ENCODE measurements at places on chromosomes 1 and 21. TPM values are rescaled to one million over a fixed set of nuclear protein-coding genes. Genes with fewer than 3 reads are reported as not detected.

DNA sequence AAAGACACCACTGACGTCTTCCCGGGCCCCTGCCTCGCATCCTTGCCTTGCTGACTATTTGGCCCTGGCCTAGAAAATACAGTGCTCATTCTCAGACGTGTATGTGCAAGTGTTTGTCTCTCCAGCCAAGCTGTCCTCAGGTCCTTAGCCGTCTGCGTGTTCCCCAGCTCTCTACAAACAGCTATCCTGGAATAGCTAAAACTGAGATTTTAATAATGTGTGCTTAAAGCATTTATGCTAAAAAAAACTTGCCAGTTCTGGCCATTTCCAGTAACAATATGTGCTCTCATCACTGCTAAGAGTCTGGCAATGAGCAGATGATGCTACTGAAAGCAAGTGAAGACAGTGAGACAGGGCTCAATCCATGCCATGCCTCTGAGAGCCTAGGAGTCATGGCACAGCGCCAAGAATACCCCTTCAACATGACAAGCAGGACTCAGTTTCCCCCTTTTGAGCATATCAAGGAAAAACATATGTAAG is 55.7 kb downstream of the IRF2BP2 start:
- DNase-seq: no peak

DNA sequence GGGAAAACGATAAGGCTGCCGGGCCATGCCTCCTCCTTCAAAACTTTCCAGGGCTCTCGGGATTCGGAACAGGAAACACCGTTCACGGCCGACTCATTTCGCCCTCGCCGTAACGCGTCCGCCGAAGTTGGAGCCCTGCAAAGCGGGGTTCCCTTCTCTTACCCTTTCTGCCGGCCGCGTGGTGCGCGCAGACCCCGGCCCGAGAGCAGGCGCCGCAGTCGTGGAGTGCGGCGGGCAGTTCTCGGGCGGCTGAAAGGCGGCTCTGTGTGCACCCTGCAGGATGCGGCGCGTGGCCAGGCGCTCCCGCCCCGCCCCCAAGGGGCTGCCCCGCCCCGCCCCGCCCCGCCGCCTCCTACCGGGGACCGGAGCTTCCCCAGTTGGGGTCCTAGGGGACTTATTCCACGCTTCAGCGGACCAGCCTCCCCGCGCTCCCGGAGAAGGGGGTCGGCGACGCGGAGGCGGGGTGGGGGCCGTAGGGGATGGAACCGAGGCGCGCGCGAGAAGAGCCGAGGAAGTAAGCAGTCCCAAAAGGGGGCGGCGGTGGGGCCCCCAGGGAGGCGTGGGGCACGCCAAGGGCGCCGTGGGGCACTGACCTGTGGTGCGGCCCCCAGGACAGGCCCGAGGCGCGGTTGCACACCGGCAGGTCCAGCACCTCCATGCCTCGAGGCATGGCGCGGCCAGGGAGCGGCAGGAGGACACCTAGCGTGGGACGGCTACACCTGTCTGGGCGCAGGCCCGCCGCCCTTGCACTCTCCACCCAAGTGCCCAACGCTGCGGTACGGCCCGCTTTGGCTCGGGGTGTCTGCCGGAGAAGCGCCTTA is at the start of gene MCOLN2:
TSS of gene MCOLN2 (minus strand) at position 268 of the 821 bp plus-strand sequence. CDS start at position 27, 241 bp downstream.
- DNase-seq: peak; percentile 75

DNA sequence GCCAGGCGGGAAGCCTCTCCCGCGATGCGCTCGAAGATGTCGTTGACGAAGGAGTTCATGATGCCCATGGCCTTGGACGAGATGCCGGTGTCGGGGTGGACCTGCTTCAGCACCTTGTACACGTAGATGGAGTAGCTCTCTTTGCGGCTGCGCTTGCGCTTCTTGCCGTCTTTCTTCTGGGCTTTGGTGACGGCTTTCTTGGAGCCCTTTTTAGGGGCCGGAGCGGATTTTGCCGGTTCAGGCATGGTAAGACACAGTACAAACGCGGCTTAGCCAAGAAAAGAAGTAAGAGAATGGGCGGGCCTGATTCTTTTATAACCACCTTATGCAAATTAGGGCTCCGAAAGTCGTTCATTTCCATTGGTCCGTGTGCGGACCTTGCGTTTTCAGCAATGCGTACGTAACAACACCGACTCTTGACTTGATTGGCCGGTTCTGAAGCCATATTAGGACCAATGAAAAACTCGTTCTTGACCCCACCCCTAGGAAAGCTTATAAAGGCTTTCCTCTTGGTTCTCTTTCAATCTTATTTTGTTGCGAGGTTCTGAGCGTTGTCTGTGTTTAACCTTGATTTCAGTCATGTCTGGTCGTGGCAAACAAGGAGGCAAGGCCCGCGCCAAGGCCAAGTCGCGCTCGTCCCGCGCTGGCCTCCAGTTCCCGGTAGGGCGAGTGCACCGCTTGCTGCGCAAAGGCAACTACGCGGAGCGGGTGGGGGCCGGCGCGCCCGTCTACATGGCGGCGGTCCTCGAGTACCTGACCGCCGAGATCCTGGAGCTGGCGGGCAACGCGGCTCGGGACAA is 12.8 kb upstream of the BOLA1 start:
- peak; percentile 91 for DNase-seq

DNA sequence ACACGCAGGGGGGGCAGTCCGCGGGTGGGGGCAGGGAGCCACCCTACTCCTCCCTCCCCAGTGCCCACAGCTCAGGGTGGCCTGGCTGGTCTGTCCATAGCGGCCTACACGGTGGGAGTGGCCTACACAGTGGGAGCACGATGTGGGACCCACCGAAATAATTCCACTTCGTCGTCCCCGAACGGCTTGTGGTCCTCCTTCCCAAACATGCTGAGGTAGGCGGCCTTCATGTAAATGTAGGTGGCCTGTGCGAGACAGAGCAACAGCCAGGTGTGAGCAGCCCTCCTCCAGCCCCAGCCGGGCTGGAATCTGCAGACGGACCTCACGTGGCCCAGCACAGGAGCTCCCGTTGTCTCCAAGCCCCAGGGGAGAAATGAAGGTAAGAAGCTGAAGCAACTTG is 34.4 kb downstream of the TTC39A start:
- DNase-seq: no peak

DNA sequence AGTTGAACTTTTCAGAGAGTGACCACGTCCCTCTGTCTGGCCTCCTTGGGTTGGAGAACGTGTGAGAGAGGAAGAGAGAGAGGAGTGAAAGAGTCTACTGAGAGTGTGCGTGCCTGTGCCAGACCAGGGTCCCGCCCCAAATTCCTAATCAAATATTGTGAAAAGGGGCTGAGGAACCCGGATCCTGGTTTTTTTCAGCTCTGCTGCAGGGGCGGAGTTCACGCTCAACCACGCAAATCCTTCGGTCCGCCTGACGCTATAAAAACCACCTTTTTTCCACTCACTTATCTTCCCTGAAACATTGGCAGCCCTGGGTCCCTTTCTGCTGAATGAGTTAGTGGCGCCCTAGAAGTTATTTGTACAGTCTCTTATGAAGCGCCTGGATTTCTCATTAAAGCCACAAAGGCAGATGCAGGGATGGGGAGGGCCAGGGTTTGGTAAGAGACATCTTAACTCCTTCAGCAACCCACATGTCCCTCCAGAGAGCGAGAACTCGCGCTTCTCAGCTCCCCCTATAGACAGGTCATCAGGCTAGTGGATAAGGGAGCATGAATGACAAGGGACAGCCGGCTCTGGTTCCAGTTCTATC is at the start of gene FMOD:
TSS of gene FMOD (minus strand) at position 86 of the 589 bp plus-strand sequence. CDS start 2,852 bp downstream, outside the sequence.
- no peak for DNase-seq

DNA sequence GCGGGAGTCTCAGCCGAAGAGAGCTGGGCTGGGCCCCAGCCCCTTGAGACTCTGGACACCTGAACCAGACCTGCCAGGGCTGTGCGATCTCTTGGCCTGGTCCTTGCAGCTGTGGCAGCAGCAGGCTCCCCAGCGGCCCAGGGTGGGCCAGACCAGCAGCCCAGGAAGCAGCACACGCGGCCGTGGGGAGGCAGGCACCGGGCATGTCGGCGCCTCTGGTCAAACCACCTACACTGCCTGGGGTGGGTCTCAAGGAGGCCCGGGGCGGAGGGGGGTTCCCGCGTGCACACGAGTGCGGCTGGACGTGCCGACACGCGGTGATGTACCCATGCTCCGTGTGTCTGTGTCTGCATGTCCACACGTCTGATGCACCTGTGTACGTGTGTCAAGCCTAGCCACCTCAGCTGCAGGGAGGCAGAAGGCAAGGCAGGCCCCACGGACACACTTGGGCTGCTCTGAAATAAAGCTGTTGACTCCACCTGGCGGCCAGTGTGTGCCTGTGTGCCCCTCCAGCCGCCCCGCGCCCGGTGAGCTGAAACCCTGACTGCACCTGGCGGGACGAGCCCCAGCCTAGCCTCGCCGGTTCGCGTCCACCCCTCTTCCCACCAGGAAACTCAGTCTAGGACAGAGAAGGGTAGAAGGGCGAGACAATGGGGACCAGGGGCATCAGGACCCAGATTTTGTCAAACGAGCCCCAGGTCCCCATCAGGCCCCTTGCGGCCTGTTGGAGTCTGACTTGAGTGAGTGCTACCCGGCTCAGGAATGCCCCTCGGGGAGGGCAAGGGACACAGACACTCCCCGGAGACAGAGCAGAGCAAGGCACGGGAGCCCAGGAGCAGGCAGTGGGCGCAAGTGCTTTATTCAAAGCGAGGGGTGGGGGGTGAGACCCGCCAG is 11.6 kb downstream of the SCNN1D start:
- peak; percentile 74 for DNase-seq

The TMEM81 gene
- total RNA-seq: 1.9 TPM

The COPA gene
- total RNA-seq: 148 TPM

The PKLR gene
- total RNA-seq: not detected

The ANGPTL3 gene
- total RNA-seq: not detected

Measured in activated CD4-positive, alpha-beta T cell treated with anti-CD3 and anti-CD28 coated beads for 36 hours (primary cell).